K562 (cell line): ENCODE measurements at places on chromosomes 3 and 15. TPM values are rescaled to one million over a fixed set of nuclear protein-coding genes. Genes with fewer than 3 reads are reported as not detected.

DNA sequence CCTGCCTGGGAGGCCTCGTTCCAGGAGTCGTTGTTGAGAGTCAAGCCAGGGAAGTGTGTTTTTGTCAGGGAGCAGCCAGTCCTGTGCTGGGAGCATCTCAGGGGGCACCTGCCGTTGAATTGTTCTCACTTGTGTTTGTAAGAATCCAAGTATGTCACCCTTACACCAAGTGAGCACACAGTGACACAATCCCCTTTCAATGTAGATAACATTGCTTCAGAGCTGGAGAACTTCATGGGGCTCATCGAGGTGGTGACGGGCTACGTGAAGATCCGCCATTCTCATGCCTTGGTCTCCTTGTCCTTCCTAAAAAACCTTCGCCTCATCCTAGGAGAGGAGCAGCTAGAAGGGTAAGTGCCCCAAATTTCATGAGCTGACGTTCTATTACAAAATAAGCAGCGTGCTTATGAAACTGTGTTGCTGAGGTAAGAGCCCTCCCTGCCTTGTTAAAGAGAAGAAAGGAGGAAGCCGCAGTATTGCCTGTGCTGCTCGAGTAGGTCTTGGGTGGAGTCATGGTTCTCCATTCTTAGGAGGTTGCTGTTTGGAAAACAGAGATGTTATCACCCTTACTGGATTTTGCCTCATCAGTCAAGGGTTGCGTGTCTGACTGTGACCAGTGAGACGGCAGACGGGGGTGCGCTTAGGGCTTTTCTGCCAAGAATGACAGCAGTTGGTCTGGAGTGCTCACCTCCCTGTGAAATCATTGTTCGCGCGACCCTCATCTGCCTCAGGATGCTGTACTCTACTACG is 108.1 kb downstream of the PGPEP1L start:
- no peak for DNase-seq

DNA sequence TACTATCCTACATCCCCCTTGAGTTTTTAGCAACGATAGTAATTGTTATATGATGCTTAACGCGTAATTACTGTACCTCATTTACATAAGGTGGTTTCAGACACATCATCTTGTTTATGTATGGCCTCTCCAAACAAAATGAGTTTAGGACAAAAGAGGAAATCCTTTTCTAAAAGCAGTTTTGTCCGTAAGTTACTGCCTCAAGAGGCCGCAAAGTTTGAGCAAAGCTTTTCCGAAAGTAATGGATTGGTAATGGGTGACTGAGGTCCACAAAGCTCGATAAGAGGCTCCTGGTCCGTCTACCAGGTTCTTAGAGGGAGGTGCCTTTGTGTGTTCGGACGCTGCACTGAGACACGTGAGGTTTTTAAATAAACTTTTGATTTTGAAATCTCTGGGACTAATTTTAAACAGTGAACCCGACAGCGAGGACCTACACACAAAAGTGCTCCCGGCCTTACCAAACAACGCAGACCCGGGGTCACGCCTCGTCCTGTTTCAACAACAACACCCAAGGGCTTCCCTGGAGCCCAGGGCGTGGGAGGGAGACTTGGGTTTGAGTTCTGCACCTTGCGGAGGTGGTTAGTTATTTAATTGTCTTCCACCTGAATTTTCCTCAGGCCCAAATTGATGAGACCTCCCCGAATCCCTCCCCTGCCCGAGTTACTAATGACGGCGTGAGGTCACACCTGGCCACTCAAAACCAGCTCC is 456 bp upstream of the C15orf61 start:
- DNase-seq, result no peak

- no peak for DNase-seq
These were observed 82.8 kb downstream of the BCHE start for GRCh38 chr3:165754219-165755007.

GRCh38 chr3:20055020-20055775 is 15.0 kb downstream of the KAT2B start:
- DNase-seq, result no peak

GRCh38 chr15:38708672-38709180 is 144.1 kb upstream of the RASGRP1 start:
- DNase-seq, result no peak

Gene DUOXA1
- total RNA-seq, result 0.24 TPM in 1 of 2 replicates, not detected in the other

Gene SPG21
- total RNA-seq, result 72.0 and 79.1 TPM in 2 replicates

Gene SSR3
- total RNA-seq, result 243 and 257 TPM in 2 replicates
